ENCODE measurements at places on chromosomes 1 and 21. TPM values are rescaled to one million over a fixed set of nuclear protein-coding genes. Genes with fewer than 3 reads are reported as not detected.

Gene RGS1
- 0.22 TPM for total RNA-seq

Gene ZNF697
- total RNA-seq, result 14.2 TPM

GRCh38 chr1:198132060-198132781 lies 24.6 kb upstream of the NEK7 start:
- H3K36me3 ChIP-seq, result no peaks in the 10 kb centered on the region
- H3K27me3 ChIP-seq, result no peaks in the 10 kb centered on the region
- no peak overlapping the region for H3K4me3 ChIP-seq
- no peaks in the 10 kb centered on the region for H3K4me1 ChIP-seq
- no peak for DNase-seq

DNA sequence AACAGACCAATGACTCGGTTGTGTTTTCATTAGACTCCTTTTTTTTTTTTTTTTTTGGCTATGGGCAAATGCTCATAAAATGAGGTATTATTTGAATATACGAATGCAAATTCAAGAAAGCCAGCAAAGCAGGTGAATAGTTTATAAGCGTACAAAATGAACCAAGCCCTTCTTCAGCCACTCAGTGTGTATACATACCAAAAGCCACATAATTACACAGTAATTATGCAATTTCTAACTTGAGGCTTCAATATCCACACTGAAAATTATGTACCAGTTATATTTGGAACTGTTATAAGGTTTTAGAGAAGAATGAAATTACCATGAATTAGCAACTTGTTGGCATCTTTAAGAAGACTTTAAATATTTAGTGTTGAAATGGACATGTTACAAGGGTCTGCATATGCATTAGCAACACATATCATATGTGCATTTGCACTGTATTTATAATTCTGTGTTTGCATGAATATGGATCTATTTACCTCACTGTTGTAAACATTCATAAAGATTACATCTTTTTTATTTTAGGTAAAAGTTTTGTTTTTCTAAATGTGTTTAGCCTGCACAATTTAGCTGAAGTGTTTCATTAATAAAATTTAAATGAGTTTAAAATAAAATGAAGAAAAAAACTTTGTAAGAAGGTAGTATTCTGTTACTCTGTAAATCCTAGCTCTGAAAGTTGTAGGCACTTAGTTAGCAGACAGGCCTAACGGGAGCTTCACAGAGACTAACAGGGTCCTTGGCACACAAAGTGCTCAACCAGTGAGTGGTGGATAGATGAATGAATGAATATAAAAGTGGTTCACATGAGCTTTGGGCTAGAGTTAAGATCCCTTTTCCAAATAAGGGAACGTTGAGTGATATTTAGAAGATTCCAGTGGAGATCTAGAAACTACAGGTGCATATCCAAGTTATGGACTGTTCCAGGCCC lies 241.0 kb upstream of the NFIA start:
- H3K27ac ChIP-seq, result no peak overlapping the region
- H3K4me3 ChIP-seq, result no peak overlapping the region
- no peaks in the 10 kb centered on the region for H3K4me1 ChIP-seq
- H3K27me3 ChIP-seq, result no peaks in the 10 kb centered on the region
- H3K36me3 ChIP-seq, result peaks cover 16% of the 10 kb centered on the region
- DNase-seq, result no peak

DNA sequence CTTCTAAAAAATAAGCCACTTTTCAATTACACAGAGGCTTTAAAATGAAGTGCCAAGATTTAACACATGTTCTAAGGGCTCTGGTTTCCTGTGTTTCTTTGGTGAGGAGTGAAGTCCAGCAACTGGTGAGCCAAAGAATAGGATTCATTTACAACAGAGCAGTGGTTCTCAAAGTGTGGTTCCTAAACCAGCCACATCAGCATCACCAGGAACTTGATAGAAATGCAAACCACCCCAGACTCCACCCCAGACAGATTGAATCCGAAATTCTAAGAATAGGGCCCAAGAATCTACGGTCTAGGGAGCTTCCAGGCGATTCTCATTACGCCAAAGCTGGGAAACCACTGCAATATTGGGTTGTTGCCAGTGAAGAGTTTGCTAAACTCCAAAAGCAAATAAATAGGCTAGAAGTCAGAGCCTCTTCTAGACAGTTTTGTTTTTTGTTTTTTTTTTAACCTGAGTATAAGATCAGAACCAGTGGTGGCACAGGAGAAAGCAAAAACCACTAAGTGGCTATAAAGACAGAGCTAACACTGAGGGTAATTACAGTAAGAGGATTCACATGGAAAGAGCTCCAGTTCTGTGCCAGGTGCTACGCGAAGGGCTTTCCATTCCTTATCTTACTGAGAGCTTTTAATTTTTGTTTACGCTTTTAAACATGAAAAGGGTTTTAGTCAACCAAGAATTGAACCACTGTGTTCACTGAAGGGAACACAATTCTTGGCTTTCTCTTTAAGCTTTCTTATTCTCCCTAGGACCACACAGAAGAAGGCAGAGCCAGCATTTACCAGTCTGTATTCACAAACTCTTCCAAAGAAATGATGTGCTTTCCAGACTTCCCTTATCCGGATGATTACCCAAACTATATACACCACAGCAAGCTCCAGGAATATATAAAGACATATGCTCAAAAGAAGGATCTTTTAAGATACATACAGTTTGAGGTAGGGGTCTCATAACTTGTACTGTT lies 42.4 kb upstream of the FMO2 start:
- no peak for DNase-seq
- peak overlapping the region; percentile 50 for H3K27ac ChIP-seq
- peaks cover 31% of the 10 kb centered on the region for H3K4me1 ChIP-seq
- no peaks in the 10 kb centered on the region for H3K36me3 ChIP-seq

Gene SLC22A15
- 4.5 TPM for total RNA-seq

GRCh38 chr1:79726321-79726720 lies 719.8 kb upstream of the ADGRL4 start:
- H3K36me3 ChIP-seq, result no peaks in the 10 kb centered on the region
- H3K4me3 ChIP-seq, result no peak overlapping the region
- H3K27me3 ChIP-seq, result no peaks in the 10 kb centered on the region
- peak overlapping the region; percentile 4 for H3K27ac ChIP-seq
- peaks cover 25% of the 10 kb centered on the region for H3K4me1 ChIP-seq

GRCh38 chr1:67193704-67194103 lies 27.4 kb downstream of the IL23R start:
- no peaks in the 10 kb centered on the region for H3K4me1 ChIP-seq
- DNase-seq, result no peak
- no peak overlapping the region for H3K27ac ChIP-seq
- no peak overlapping the region for H3K4me3 ChIP-seq
- no peaks in the 10 kb centered on the region for H3K36me3 ChIP-seq

GRCh38 chr1:204384636-204385352 lies 25.1 kb upstream of the PLEKHA6 start:
- DNase-seq, result no peak
- H3K27ac ChIP-seq, result no peak overlapping the region
- no peaks in the 10 kb centered on the region for H3K4me1 ChIP-seq

GRCh38 chr1:91712393-91712792 lies 173.6 kb downstream of the TGFBR3 start:
- no peak overlapping the region for H3K4me3 ChIP-seq
- no peak overlapping the region for H3K27ac ChIP-seq
- peaks cover 24% of the 10 kb centered on the region for H3K4me1 ChIP-seq
- no peaks in the 10 kb centered on the region for H3K27me3 ChIP-seq
- no peaks in the 10 kb centered on the region for H3K36me3 ChIP-seq
- no peak for DNase-seq
